Activated CD4-positive, alpha-beta T cell treated with anti-CD3 and anti-CD28 coated beads for 48 hours (primary cell): ENCODE measurements at places on chromosomes 4 and X.

DNA sequence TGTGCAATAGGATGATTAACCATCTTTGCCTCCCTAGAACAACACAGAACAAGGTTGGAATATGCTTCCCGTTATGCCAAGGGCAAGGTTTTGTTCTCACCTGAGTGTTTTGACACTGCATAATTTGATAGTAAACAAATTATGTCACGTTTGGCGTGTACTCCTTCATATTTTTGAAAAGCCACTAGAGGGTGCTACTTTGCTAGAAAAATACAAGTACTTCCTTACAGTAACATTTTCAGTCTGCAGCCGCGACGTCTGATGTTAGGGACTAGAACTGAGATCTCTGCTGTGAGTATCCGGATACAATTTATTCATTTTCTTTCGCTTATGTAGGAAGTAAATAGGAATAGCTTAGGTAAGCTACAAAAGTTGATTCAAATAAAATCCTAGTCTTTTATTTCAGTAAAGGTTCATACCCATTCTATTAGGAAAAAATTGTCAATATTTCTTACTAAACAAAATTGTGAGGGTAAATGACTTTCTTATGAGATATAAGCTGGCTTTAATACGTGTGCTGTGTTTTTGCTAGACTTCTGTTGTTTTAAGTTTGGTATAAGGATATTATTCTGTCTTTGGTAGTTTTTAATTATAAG, 181.1 kb upstream of the WDFY3 start:
- peak; percentile 18 for DNase-seq

DNA sequence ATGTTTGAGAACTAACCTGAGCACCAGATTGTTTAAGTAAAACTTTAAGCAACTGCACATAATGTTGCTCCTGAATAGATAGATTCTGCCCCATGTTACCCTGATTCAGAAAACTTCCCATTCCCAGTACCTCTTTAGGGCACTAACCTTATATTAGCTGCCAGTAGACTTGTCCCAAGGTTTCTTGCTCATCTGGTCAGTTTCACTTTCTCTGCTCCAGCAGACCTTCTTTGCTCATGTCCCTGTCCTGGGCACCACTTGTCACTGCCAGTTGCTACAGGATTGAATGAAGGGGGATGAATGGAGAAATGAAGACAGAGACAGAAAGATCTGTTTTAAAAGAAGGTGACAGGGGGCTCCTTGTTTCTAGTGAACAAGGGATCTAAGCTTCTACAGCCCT, 65.2 kb upstream of the UGT2B10 start:
- DNase-seq: no peak

- no peak for DNase-seq
Measured at GRCh38 chrX:139750390-139750789, 42.4 kb upstream of the MCF2 start.

GRCh38 chr4:188986271-188986689, 847.0 kb downstream of the TRIML1 start:
- DNase-seq: no peak

DNA sequence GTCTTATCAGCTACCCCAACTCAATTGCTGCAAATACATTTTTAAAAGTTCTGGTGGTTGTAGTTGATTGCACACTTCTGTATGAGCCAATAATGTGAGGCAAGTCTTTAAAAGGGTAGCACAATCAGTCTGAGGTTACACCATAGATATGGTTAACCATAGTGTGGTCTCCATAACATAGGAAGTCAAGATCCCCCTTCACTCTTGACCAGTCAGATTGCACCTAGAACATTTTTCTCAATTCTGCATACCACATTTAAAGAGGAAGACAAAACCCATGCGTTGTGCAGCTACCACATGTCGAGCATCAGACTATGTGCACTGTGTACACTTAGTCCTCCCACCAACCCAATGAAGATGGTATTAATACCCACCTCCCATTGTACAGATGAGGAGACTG, 26.5 kb upstream of the CYBB start:
- no peak for DNase-seq

- DNase-seq: no peak
Measured at GRCh38 chr4:67721315-67721769, 20.4 kb upstream of the UBA6 start.

DNA sequence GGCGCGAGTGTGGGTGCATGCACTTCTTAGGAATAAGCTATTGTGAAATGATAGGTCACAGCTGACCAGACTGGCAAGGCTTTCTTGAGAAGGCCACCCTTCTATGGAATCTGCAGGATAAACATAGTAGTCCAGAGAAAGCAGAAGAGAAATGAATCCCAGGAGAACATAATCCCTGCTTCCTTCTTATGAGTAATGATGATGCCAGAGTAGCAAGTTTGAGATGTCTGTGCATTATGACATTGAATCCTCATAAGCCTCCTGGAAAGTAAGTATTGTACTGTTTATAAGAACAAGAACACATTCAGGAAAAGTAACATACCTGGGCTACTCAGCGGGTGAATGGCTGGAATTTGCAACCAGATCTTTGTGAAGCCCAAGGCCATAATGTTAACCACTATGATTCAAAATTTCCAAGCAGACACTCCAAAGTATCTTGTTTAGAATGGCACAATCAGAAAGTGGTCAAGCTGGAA, 272.1 kb upstream of the HS3ST1 start:
- DNase-seq: no peak

GRCh38 chr4:98113012-98113411, 30.3 kb downstream of the STPG2 start:
- no peak for DNase-seq

GRCh38 chr4:38411092-38411491, 252.9 kb upstream of the KLF3 start:
- peak; percentile 32 for DNase-seq

DNA sequence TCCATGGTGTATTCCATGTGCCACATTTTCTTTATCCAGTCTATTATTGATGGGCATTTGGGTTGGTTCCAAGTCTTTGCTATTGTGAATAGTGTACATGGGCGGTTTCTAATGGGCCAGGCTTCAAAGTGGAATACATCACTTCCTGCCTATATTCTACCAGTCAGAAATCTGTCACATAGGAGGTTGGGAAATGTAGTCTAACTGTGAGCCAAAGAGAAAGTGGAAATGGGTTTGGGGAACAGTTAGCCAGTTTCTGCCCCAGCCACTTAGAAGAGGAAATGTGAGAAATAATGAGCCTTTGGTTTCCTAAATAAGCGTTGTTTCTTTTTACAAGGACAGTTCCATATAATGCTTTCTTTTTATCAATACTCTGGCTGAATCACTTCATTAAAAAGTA, 85.1 kb upstream of the AP1S2 start:
- DNase-seq: no peak

GRCh38 chr4:83644677-83645659, 109.1 kb downstream of the GPAT3 start:
- peak; percentile 32 for DNase-seq

DNA sequence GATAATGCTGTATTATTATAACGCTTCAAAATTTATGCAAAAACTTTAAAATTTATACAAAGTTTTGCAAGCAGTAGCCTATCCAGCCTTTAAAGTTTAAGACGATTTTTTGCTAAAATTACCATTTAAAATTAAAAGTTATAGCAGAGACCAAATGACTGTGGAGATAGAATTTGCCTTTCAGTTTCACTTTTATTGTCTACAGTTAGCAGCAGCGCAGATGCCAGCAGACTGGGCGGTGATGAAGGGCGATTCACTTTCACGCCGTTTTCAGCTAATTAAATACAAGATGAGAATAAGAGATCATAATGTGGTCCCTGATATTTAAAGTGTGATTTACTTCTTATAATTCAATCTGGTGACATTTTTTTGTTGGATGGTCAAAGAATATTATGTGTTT, 1381.5 kb upstream of the ADGRL3 start:
- peak; percentile 3 for DNase-seq

- DNase-seq: no peak
Measured at GRCh38 chr4:13289391-13289790, 194.7 kb downstream of the RAB28 start.

- DNase-seq: no peak
Measured at GRCh38 chr4:26912810-26913209, 52.2 kb downstream of the STIM2 start.

- DNase-seq: no peak
Measured at GRCh38 chr4:139629436-139630125, 36.0 kb upstream of the MGST2 start.

- no peak for DNase-seq
Measured at GRCh38 chrX:37644381-37645305, 40.9 kb upstream of the XK start.

DNA sequence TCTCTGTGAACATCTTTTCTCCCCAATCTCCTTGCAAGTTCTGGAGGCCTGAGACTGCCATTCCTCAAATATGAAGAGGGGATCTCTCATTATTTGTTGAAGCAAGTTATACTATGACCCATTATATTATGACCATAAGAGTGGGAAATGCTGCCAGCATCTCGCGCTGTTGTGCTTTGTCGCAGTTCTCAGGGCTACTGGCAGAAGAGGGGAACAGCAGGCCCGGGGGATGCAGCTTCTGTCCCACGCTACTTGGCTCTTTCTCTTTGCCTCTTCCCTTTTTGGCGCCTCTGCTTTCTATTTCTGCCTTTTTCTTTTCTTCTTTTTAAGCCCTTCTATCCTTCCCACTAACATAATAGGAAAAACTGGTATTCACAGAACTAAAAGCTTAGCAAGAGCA, 64.2 kb downstream of the GEMIN8 start:
- no peak for DNase-seq

DNA sequence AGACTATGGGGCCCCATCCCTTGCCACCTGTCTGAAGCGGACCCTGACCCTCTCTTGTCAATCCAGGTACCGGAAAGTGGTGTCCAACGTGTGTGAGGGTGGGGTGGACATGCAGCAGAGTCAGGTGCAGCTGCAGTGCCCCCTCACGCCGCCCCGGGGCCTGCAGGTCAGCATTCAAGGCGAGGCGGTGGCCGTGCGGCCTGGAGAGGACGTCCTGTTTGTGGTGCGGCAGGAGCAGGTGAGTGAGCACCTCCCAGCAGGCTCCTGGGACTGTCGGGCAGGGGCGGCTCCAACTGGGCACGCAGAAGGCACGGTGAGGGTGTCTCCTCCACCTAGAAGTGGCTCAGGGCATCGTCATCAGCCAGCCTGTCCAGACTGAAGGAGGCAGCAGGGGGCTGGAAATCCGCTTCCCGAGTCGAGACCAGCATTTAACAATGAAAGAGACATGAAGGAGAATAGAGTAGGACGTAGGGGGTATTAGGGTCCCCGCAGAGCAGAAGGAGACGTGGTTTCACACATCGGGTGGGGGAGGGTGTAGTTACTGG, 221.6 kb downstream of the AFAP1 start:
- DNase-seq: no peak

GRCh38 chr4:110869862-110870572, 247.1 kb upstream of the PITX2 start:
- no peak for DNase-seq
